ENCODE measurements at places on chromosomes 3 and 15.

DNA sequence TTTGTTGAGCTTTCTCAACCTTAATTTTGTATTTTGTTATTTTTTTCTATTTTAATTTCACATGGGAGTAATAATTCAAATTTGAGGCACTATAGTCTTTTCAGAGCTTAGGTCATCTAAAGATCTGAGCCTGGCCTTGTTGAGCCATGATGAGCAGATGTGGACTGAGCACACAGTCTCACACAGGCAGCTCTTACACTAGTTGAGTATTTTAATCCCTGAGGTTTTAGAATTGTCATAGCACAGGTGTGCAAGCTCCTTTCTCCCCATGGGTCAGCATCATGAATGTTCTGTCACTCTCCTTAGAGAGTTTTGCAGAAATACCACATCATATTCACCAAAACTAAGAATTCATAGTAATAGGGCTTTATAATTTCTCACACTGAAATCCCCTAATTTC, 4.9 kb downstream of the ZBTB38 start:
- no peak overlapping the region for H3K4me3 ChIP-seq
- no peak for DNase-seq
- H3K27ac ChIP-seq: no peak overlapping the region
- H3K36me3 ChIP-seq: no peaks in the 10 kb centered on the region

- no peak for DNase-seq
- no peak overlapping the region for H3K27ac ChIP-seq
- peaks cover 51% of the 10 kb centered on the region for H3K36me3 ChIP-seq
- no peaks in the 10 kb centered on the region for H3K27me3 ChIP-seq
- no peaks in the 10 kb centered on the region for H3K4me1 ChIP-seq
- H3K4me3 ChIP-seq: no peak overlapping the region
Observed at GRCh38 chr3:11814663-11815062, 32.0 kb downstream of the TAMM41 start.

- no peaks in the 10 kb centered on the region for H3K27me3 ChIP-seq
- peaks cover 5% of the 10 kb centered on the region for H3K4me1 ChIP-seq
- no peak for DNase-seq
- no peaks in the 10 kb centered on the region for H3K36me3 ChIP-seq
- H3K27ac ChIP-seq: no peak overlapping the region
Observed at GRCh38 chr3:29415482-29416223, 134.8 kb downstream of the RBMS3 start.

- no peak for DNase-seq
- H3K4me3 ChIP-seq: no peak overlapping the region
- no peaks in the 10 kb centered on the region for H3K27me3 ChIP-seq
- no peaks in the 10 kb centered on the region for H3K4me1 ChIP-seq
- H3K27ac ChIP-seq: no peak overlapping the region
Observed at GRCh38 chr3:138457863-138458735, 23.7 kb downstream of the ESYT3 start.

- H3K27ac ChIP-seq: no peak overlapping the region
- H3K4me3 ChIP-seq: no peak overlapping the region
- no peak for DNase-seq
- H3K27me3 ChIP-seq: no peaks in the 10 kb centered on the region
Observed at GRCh38 chr3:182183716-182184430, 472.1 kb downstream of the SOX2 start.

- no peak overlapping the region for H3K27ac ChIP-seq
- H3K36me3 ChIP-seq: no peaks in the 10 kb centered on the region
- no peak for DNase-seq
- H3K27me3 ChIP-seq: no peaks in the 10 kb centered on the region
- H3K4me3 ChIP-seq: no peak overlapping the region
Observed at GRCh38 chr3:135757421-135757820, 208.1 kb upstream of the PPP2R3A start.

DNA sequence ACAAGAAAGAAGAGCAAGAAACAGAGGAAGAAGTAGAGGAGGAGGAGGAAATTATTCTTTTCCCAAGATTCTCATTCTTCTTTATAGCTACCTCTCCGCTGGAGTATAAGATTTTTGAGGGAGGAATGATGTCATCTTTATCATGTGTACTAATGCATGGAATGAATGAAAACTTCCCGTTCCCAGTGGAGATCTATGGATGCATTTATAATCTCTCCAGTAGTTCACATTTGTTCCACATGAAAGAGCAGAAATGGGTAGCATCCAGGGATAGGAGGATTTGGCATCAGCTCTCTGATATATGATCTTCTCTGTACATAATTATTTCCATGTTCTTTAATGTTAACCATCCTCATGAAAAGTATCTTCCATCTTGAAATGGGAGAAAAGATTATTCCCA, 244.4 kb downstream of the ADAMTSL3 start:
- H3K4me3 ChIP-seq: no peak overlapping the region
- no peak overlapping the region for H3K27ac ChIP-seq
- DNase-seq: no peak
- no peaks in the 10 kb centered on the region for H3K27me3 ChIP-seq
- no peaks in the 10 kb centered on the region for H3K36me3 ChIP-seq
- no peaks in the 10 kb centered on the region for H3K4me1 ChIP-seq

- H3K4me1 ChIP-seq: no peaks in the 10 kb centered on the region
- no peak for DNase-seq
- H3K27ac ChIP-seq: no peak overlapping the region
- H3K36me3 ChIP-seq: no peaks in the 10 kb centered on the region
- no peak overlapping the region for H3K4me3 ChIP-seq
Observed at GRCh38 chr3:138046955-138047354, 37.0 kb downstream of the CLDN18 start.

DNA sequence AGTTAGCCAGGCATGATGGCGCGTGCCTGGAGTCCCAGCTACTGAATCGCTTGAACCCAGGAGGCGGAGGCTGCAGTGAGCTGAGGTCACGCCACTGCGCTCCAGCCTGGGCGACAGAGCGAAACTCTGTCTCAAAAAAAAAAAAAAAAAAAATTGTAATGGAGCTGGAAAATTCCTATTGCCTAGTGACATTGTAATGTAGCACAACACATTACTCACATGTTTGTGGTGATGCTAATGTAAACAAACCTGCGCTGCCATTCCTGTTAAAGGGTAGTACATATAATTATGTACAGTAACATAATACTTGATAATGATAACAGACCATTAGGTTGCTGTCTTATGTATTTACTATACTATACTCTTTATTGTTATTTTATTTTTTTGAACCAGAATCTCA, 39.1 kb downstream of the KNL1 start:
- H3K36me3 ChIP-seq: no peaks in the 10 kb centered on the region
- no peak overlapping the region for H3K27ac ChIP-seq
- H3K4me3 ChIP-seq: no peak overlapping the region
- DNase-seq: no peak
- H3K4me1 ChIP-seq: no peaks in the 10 kb centered on the region
- H3K27me3 ChIP-seq: no peaks in the 10 kb centered on the region

DNA sequence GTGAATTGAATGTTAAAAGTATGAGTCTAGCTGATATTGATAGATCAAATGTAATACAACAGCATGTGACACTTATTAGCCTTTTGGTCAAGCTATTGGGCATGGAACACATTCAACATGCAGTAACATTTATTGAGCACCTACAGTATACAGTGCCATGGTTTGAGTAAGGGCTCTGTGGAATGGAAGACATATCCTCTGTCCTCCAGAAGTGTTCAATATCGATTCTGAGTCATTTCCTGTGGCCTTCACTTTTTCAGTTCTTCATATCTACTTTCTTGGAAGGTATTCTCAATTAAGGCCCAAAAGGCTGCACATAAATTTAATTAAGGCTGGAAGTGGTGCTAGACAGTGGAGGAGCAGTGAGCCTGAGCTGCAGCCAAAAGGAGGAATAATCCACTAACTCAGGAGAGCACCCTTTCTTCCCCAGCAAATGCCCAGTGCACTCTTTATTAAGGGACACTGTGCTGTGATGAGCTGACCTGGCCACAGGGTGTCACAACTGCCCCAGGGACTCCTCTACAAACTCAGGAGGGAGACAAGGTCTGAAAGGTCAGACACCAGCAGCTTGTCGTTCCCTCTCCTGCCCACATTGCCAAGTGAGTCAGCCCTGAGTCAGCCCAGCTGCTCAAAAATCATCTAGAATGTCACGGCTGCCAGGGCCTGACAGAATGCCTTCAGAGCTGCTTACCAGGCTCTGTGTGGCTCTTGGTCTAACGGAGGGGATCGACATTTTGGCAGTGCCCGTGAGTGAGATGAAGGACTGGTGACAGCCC, 544.8 kb downstream of the AGBL1 start:
- H3K36me3 ChIP-seq: no peaks in the 10 kb centered on the region
- DNase-seq: no peak
- no peak overlapping the region for H3K4me3 ChIP-seq
- H3K27me3 ChIP-seq: no peaks in the 10 kb centered on the region
- H3K4me1 ChIP-seq: no peaks in the 10 kb centered on the region

- no peak overlapping the region for H3K27ac ChIP-seq
- H3K4me1 ChIP-seq: no peaks in the 10 kb centered on the region
- no peaks in the 10 kb centered on the region for H3K36me3 ChIP-seq
Observed at GRCh38 chr3:46830801-46831200, 32.4 kb downstream of the MYL3 start.

GRCh38 chr15:92277776-92278175, 115.9 kb upstream of the ST8SIA2 start:
- H3K27me3 ChIP-seq: no peaks in the 10 kb centered on the region
- no peaks in the 10 kb centered on the region for H3K36me3 ChIP-seq

DNA sequence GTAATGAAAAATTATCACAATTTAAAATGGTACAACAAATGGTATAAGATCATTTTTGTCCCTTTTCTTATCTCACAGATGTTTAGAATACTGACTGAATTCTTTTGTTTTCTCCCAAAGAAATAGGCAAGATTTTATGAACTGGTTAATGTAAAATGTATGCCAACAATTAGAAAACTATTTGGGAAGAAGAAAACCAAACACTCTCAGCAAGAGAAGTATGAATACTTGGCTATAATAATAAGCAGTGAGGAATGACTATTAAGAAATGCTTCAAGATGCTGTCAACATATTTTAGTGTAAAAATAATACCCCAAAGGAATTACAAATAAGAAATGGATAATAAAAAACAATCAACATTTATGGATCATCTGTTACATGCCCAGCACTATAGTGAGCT, 18.5 kb downstream of the SHQ1 start:
- DNase-seq: no peak
- H3K4me3 ChIP-seq: no peak overlapping the region
- no peaks in the 10 kb centered on the region for H3K4me1 ChIP-seq
- no peak overlapping the region for H3K27ac ChIP-seq
- H3K36me3 ChIP-seq: no peaks in the 10 kb centered on the region
- no peaks in the 10 kb centered on the region for H3K27me3 ChIP-seq

- no peaks in the 10 kb centered on the region for H3K27me3 ChIP-seq
- H3K4me1 ChIP-seq: peaks cover 19% of the 10 kb centered on the region
- no peak overlapping the region for H3K27ac ChIP-seq
- DNase-seq: peak; percentile 65
Observed at GRCh38 chr3:156705761-156706616, 31.6 kb downstream of the TIPARP start.

GRCh38 chr15:70023064-70023768, 74.5 kb downstream of the TLE3 start:
- H3K27me3 ChIP-seq: peaks cover 5% of the 10 kb centered on the region
- peak; percentile 75 for DNase-seq
- no peaks in the 10 kb centered on the region for H3K36me3 ChIP-seq
- H3K4me3 ChIP-seq: no peak overlapping the region

GRCh38 chr15:99307735-99308134, 56.5 kb downstream of the LRRC28 start:
- no peaks in the 10 kb centered on the region for H3K4me1 ChIP-seq
- no peak overlapping the region for H3K4me3 ChIP-seq
- H3K36me3 ChIP-seq: no peaks in the 10 kb centered on the region
- H3K27ac ChIP-seq: no peak overlapping the region
- DNase-seq: no peak
- no peaks in the 10 kb centered on the region for H3K27me3 ChIP-seq

DNA sequence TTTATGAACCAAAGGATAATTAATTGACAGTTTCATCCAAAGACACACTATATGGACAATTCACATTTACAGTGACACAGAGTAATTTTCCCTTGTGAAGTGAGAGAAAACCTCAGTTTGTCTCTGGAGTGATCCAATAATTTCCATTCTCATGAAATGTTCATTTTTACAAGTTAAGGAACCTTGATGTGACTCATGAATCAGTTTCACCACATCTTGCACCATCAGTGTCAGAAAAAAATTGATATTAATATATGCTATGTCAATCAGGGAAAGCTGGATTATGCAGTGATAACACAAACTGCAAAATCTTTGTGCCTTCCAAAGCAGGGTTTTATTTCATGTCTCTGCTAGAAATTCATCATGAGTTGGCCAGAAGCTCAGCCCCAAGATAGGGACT, 348.1 kb downstream of the ARPP21 start:
- H3K4me3 ChIP-seq: no peak overlapping the region
- H3K36me3 ChIP-seq: no peaks in the 10 kb centered on the region
- no peak for DNase-seq
- no peak overlapping the region for H3K27ac ChIP-seq
- no peaks in the 10 kb centered on the region for H3K4me1 ChIP-seq

DNA sequence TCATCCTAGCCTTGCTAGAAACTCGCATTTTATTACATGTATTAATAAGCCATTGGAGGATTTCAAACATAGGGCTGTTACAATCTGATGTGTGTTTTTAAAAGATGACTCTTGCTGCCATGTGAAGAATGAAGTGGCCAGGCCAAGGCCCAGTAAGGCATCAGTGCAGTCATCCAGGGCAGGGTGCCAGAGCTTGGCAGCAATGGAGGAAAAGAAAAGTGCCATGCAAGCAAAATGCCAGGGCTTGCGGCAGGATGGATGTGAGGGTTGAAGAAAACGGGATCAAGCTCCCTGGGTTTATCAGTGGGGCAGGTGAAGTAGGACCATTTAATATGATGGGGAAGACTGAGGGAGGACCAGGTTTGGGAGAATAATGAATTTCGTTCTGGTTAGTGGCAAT, 183.6 kb downstream of the MINAR1 start:
- H3K4me1 ChIP-seq: no peaks in the 10 kb centered on the region
- H3K36me3 ChIP-seq: no peaks in the 10 kb centered on the region
- no peak for DNase-seq
- H3K4me3 ChIP-seq: no peak overlapping the region
- H3K27ac ChIP-seq: no peak overlapping the region
- no peaks in the 10 kb centered on the region for H3K27me3 ChIP-seq

DNA sequence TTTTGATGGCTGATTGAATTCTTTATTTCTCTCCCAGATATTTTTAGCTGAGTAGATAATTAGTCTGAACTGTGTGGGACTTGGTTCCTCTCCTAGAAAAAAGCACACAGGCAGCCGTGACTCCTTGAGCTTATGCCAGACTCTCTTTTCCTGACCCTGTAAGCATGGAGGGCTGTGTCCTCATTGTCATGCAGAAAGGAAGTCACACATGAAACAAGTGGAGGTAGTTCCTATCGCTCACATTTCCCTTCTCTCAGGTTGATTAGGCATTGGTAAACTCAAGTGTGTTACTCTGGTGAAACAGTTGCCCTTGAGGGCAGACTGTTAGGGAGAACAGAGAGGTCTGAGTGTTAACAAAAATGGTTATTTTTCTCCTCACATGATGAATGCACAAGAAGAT, 6.3 kb upstream of the RTP4 start:
- H3K36me3 ChIP-seq: no peaks in the 10 kb centered on the region
- peaks cover 4% of the 10 kb centered on the region for H3K4me1 ChIP-seq
- H3K27ac ChIP-seq: no peak overlapping the region
- H3K27me3 ChIP-seq: no peaks in the 10 kb centered on the region
- no peak overlapping the region for H3K4me3 ChIP-seq
